Foreskin fibroblast (primary cell): ENCODE measurements at places on chromosomes 2 and 18.

- DNase-seq = no peak
Measured at GRCh38 chr2:189782221-189782671, 1.9 kb downstream of the ORMDL1 start.

GRCh38 chr18:9557250-9557943 is 57.0 kb downstream of the PPP4R1 start:
- no peak for DNase-seq

- no peak for DNase-seq
Measured at GRCh38 chr2:128362176-128362888, 43.7 kb upstream of the HS6ST1 start.

DNA sequence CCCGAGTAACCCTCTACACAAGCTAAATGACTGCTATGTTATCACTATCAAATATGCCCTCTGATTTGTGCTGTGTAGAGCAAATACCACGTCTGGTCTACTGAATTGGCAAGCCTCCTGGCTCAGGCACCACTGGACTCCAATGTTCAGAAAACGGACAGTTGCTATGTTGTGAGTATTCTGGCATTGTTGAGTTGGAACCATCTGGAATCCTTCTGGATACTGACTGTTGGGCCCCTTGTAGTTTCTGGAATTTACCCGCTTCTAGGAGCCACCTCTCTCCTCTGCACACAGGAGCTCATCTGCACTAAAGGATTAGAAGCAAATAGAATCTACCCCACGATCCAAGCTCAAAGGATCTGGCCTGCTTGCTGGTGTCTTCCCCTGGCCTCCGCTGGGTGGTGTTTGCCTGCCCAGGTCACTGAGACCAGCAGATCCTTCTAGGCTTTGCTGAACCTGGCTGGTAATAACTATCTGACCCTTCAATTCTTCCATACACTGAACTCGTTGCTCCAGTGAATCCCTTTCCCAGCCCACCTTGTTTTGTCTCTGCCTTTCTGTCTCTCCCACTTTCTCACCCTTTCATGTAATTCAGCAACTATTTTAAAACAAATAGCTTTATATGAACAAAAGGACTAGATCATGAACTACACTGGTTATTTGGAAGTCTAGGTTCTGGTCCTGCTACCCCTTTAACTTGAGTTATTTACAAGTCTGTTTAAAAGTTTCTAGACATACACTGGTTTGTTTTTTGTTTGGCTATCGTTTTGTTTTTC is 2.1 kb upstream of the HAAO start:
- peak; percentile 70 for DNase-seq

GRCh38 chr18:8876887-8877286 is 171.5 kb downstream of the MTCL1 start:
- DNase-seq = no peak

GRCh38 chr2:73078457-73079411 is 7.2 kb upstream of the SFXN5 start:
- no peak for DNase-seq

GRCh38 chr2:236257136-236257535 is 7.1 kb downstream of the ASB18 start:
- no peak for DNase-seq

DNA sequence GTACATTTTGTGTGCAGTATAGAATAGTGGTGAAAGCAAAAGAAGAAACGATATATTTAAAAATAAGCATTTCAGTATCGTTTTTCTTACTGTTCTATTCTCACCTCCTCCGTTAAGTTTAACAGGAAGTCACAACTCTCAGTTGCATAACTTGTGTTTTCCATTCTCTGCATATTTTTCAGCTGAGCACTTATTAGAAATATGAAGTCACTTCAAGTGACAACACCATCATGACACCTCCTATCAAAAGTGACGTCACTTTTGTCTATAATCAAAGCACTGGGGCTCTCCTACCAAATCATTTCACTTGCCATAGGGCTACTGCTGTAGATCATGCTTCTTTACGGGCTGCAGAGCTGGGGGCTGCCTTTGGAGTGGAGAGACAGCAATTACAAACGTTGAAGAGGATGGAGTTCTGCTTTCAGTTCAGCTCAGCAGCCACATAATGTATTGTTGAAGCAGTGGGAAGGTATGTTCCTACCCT is 36.3 kb downstream of the STAT4 start:
- peak; percentile 4 for DNase-seq

DNA sequence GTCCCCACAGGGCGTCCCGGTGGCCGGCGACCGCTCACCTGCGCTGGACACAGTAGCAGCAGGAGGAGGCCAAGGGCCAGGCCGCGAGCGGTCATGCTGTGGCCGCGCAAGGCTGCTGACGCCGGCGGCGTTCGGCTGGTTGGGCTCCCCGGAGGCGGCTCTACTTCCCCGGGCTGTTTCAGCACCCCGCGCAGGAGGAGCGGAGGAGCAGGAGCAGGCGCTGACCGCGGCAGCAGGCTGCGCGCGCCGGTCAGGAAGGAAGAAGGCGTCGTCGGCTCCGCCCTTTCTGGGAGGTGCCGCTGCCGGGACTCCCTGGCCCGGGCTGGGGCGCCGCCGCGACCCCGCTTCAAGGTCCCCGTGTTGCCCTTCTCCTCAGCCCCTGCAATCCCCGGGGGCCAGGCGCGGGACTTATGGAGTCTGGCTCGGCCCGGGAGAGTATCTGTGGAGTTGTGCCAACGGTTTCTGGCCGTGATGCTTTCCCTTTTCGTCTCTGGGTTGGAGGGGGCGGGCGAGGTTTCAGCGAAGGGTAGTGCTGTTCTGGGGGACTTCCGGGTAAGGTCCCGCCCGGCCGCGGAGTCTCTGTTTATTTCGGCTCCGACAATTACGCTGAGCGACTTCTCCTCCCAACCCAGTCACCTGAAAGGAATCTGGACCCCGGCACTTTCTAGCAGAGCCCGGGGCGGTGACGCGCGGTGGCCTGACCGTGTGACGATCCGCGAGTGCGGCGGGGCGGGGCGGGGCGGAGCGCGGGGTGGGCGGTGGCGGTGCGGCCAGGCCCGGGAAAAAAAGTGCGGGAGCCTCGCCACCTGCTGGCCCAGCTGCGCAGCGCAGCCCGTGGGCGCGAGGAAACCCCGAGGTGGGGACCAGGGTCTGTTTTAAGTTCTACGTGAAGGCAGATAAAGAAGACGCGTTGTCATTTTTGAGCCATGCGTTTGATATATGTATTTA is at the start of gene NPC1:
Gene NPC1, minus strand, starts transcription at position 258 of the 948 bp plus-strand sequence. Its CDS starts 163 bp downstream, at position 95.
- peak; percentile 98 for DNase-seq

GRCh38 chr18:3478262-3478978 is 28.4 kb downstream of the TGIF1 start:
- DNase-seq = peak; percentile 74

GRCh38 chr18:11785444-11786055 is 65.7 kb upstream of the CHMP1B start:
- DNase-seq = no peak

- no peak for DNase-seq
Measured at GRCh38 chr2:100936972-100937542, 65.0 kb upstream of the RPL31 start.

DNA sequence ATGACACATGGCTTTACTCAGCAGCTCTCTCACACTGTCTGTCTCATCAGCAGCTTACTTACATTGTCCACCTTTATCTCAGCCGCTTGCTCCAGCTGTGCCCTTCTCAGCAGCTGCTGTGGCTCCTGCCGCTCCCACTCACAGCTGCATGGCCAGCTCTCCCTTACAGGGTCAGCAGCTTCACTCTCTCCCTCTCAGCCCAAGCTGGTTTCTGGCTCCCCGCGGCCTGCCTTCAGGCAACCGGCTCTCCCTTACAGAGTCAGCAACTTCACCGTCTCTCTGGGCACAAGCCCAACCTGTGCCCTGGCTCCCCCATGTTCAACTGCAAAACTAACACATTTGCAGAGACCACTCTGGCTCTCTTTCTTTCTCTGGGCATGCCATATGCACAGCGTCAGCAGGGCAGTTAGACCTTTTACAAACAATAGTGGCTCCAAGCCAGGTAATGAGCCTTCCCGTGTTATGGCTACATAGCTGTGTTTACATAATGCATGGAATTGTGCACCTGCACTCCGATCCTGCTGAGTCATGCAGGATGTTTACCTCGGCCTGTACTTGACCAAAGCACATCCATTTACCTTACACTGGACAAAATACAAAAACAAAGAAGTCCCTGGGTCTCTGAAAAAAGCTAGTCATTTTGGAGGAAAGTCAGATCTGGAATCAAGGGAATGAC is 167.3 kb downstream of the DOK6 start:
- DNase-seq = no peak

GRCh38 chr18:73431620-73432019 is 563.8 kb upstream of the NETO1 start:
- DNase-seq = peak; percentile 30

GRCh38 chr18:31267823-31268481 is 50.0 kb upstream of the DSG1 start:
- no peak for DNase-seq

GRCh38 chr2:217568289-217568971 is 434.4 kb downstream of the TNS1 start:
- DNase-seq = no peak

DNA sequence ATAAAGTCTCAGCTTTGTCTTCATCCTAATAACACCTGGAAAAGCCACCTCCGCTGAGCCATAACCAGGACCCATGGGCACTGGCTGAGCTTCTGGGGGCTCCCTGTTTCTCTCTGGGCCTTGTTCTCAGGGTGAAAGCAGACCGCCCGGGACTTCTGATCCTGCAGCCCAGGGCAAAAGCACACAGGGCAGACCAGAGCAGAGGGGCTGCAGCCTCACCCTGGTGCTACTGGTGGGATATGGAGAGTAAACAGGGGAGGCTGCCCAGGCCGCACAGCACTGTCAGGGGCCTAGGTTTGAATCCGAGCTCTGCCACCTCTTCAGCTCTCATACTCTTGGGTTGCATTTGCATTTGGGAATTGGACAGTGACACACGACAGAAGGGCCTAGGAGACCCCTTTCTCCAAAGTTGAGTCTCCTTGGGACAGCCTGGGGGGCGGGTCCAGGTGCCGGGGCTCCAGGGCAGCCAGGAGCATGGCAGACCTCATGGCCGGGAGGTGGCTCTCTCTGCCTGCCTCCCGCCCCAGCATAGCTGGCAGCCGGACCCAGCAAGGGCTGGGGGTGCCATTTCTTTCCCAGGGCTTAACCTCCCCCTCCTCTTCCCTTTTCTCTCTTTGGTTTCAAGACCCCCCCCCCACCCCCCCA is 164.9 kb downstream of the INHBB start:
- no peak for DNase-seq

DNA sequence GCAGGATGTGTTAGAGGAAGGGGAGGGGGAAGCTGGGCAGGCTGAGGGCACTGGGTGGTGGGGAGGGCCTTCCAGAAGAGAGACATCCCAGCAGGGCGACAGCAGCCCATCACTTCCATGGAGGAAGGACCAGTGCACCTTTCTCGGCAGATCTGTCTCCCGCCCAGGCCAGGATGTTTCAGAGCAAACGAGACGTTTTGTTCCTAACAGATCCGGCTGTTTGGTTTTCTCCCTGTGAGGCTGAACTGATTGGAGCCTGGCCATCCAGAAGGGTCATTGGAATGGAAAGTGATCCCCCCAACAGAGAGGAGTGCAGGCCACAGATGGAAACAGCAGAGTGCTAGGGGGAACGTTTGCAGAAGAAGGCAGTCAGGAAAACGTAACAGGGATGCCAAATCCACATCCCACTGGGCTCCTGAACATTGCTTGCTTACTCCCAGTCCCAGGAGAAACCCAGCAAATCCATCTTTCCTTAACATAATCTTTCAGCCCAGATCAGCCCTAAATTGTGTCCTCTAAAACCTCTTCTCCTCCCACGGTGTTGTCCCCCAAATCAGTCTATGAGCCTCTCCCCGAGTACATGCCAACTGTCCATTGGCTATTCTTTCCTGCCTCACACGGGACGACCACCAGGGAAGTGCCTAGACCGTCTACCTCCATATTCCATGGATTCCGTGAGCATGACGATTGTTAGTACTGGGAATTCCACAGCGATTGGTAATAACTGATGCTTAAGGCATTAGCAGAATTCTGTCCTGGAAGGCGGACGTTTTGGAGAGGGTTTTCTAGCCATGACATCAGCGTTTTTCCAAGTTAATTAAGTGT is 126.8 kb downstream of the SEPTIN10 start:
- peak; percentile 85 for DNase-seq

DNA sequence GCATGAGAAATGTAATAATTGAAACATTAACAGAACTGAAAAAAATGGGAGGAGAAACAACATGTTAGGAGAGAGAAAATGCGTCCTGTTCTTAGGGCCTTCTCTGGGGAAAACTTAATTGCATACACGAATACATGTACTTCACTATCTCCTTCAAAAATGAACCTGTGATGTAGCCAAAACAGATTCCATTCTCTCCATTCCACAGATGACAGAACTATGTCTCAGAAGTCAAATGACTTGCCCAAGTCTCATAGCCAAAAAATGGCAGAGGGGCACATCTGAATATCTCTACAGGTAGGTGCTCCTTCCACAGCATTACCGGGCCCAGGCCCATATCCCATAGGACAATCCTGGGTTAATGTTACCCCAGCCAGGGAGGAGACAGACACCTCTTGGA is 3.9 kb upstream of the DCTN1 start:
- peak; percentile 50 for DNase-seq

DNA sequence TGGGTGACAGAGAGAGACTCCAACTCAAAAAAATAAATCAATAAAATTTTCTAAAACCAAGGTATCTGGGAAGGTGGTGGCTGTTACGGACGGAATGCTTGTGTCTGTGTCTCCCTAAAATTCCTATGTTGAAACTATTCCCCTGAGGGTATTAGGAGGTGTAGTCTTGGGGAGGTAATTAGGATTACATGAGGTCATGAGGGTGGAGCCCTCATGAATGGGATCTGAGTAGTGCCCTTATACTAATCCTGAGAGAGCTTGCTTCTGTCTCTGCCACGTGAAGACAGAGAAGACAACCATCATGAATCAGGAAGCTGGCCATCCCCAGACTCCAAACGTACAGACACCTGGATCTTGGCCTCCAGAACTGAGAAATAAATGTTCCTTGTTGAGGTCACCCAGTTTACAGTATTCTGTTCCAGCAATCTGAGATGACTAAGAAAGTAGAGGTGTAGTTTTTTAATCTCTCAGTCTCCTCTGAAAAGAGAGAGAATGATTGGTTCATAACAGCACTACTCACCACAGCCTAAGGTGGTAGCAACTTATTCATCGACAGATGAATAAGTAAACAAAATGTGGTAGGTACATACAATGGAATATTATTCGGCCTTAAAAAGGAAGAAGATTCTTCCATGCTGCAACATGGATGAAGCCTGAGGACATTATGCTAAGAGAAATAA is 38.4 kb downstream of the TGFBRAP1 start:
- DNase-seq = no peak

DNA sequence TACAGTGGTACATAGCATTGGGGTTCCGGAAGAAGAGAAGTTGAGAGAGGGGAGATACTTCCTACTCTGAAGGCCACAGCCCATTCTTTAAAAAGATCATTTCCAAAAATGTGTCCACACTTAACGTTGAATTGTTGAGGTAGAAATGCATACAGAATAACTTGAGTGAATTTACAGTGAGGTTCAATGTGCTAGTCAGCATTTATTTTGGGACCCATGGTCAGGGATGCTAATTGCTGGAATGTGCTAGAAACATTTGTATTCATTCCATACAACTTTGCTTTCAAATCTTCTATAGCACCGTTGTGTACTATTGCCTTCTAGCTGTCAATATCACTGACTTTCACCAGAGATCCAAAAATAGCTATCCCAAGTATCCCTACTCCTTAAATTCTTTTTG is 325.9 kb downstream of the SATB2 start:
- no peak for DNase-seq
